ENCODE measurements at places on chromosomes 11 and 22.

DNA sequence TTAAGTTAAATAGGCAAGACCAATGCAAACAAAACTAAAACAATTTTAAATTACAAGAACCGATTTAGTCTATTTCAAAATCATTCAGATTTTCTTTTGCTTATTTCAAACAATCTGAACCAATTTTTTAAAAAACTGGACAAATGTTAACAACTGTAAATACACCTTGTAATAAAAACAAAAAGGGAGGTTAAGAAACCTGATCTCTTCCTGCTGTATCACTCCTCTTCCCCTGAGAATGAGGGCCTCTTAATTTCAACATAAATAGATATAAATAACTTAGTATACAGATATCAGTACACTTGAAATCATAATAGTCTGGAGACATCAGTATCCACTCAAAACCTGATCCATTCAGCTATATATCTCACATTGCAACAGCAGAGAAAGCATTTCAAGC, 346.6 kb downstream of the TTC28 start:
- DNase-seq = no peak

GRCh38 chr11:115869780-115870431, 365.7 kb upstream of the CADM1 start:
- DNase-seq = no peak

DNA sequence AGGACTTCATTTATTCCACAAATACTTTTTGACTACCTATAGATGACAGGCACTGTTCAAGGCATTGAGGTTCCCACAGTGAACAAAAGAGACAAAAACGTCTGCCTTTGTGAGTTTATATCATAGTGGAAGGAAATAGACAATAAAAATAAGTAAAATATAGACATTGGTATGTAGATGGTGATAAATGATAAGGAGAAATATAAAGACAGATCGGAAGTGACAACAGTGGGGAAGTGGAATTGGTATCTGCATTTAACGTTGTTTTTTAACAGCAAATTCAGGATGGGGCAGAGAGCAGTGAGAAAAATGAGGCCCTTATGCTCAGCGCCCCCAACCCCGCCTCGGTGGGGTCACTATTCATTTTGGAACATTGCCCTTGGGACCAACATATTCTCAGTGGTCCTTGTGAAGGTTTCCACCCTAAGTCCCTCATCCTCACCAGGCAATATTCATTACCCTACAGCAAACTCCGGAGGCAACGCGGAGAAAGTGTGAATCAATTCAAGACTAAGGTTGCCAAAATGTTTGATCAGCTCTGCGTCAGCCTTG, 627 bp upstream of the PEX26 start:
- DNase-seq = no peak

GRCh38 chr11:20156876-20157613, 3.2 kb downstream of the DBX1 start:
- peak; percentile 63 for DNase-seq

- peak; percentile 57 for DNase-seq
Measured at GRCh38 chr22:19766511-19767426, 6.2 kb downstream of the TBX1 start.

- DNase-seq = no peak
Measured at GRCh38 chr22:36300396-36301212, 47.7 kb downstream of the APOL1 start.

DNA sequence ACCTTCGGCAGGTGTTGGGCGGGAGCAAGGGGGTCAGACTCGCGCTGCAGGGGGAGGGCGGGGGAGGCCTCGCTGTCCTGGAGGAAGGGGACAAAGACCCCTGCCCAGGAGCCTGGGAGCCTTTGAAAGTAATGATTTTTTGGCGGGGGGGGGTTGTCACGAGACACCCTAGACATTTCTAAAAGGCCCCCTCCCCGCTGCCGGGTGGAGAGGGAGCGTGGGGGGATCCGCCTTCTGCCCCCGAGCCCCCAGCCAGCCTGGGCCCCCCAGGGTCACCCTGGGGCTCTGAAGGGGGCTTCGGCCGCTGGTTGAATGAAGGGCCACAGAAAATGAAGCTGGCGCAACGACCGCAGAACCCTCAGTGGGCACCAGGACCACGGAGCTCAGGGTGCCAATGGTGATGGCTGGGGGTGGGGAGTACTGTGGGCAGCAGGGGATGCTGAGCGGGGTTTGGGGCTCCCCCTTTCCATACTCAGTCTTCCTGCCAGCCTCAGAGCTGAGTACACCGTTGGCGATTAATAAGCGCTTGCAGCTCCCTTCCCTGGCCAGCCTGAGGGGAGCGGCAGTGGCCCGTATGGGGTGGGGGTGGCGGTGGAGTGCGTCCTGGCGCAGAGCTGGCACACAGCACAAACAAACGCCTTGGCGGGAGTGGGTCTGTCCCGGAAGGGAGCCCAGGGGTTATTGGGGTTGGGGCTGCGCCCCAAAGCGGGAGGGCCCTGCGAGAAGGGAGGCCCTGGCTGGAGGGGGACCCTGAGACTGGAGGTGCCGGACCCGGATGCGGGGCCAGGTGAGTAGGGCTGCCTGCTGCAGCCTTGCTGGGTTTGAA, 1.2 kb upstream of the DUSP8 start:
- DNase-seq = peak; percentile 34

DNA sequence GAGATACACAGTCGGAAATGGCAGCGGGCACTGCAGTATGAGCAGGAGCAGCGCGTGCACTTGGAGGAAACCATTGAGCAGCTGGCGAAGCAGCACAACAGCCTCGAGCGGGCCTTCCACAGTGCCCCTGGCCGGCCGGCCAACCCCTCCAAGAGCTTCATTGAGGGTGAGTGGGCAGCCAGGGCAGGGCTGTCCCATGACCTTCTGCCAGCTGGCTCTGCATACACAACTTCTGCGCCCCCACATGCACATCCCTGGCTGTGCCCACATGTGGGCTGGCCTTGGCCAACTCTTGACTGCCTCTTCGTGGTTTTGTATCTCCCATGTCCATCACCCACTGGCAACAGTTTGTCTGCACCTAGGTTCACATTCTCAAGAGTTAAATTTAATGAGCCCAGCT, 81.1 kb downstream of the MORC2 start:
- DNase-seq = no peak
